H4 (cell line): ENCODE measurements at places on chromosomes 5 and 9. TPM values are rescaled to one million over a fixed set of nuclear protein-coding genes. Genes with fewer than 3 reads are reported as not detected.

DNA sequence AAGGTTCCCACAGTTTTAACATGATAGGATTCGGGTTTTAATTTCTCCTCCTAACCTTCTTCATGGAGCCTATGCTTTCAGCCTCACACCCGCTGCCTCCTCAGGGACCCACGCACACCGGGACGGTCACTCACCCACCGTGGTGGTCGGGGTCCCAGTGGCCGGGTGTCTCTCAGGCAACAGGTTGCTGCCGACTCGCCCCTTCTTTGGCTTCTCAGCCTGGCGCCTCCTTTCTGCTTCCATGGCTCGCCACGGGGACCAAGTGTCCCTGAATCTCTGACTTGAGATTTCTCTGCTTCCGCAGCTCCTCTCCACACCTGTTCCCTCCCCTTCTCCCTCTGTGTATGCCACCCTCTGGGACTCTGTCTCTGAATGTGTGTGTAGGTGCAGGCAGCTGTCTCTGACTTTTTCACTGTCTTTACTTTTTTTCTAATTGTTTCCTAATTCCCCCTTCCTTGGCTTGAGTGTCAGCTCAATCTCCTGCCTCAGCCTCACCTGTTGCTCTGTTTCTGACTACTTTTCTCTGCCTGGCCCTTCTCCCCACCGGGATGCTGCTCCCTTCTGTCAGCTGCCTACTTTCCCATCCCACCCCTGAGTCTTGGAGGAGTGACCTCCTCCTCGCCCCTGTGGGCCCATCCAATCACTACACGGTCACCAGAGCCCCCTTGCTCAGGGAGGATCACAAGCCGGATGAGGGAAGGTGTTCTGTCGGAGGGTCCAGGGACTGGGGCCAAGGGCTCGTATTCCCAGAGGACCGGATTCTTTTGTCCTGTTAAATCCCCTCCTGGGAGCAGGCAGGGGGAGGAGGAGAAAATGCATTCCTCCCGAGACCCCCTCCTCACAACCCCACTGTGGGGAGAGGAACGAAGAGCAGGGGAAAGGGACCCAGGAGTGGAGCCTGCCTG, at the start of gene PROP1:
Gene PROP1 (minus strand): TSS at position 552 of the 905 bp plus-strand sequence. CDS start 309 bp downstream, at position 243.
- no peak for DNase-seq

- DNase-seq, result no peak
Measured at GRCh38 chr5:16709691-16710433, 93.1 kb upstream of the RETREG1 start.

GRCh38 chr9:90307891-90308290, 334.7 kb downstream of the DIRAS2 start:
- DNase-seq, result no peak

- no peak for DNase-seq
Measured at GRCh38 chr5:137034764-137035479, 464.2 kb downstream of the SPOCK1 start.

DNA sequence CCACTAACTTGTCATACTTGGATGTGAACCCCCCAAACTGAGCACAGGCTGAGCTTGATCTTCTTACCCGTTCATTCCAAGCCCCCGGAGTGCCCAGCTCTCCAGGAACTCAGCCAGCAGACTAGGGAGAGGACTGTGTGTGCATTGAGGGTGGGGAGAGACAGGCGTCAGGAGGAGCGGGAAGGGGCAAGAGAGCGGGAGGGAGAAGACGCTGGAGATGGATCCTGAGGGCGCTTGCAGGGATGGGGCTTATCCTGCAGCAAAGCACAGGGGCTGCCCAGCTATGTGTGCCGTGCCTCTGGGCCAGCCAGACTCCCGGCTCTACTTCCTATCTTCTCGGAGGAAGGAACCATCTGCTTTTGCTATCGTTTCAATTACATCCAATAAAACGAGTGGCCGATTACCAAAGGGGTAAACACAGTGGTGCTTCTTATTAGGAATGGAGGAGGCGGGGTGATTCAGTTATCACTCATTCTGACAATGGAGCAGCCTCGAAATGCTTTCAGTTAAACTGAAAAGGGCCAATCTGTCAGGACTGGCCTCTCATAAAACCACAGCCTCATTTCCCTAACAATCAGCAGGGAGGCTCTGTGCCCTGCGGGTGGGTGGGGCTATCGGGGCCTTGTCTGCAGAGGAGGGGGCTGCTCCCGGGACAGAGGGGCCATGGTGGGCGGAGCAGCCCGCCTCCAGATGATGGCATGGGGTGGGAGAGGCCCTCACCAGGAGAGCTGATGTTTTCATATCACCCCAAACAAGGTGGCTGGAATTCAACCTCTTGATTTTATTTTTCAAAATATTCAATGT, 168.2 kb downstream of the DAB2IP start:
- no peak for DNase-seq

DNA sequence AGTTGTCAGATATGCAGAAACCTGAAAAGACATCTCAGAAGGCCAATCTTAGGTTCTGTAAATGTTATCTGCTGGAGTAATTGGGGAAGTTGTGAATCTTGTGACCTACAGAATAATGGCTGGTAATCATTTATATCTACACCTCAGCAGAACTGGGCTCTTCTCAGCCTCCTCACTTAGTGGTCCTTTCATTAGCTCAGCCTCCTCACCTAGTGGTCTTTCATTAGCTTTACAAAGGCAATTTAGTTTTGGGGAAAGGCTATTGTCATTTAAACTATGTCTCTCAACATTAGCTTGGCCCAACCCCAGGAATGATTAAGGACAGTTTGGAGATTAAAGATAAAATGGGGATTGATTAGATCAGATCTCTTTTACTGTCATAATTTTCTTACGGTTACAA, 284.2 kb upstream of the SGCD start:
- DNase-seq, result no peak

GRCh38 chr5:74581988-74582365, 58.6 kb downstream of the ENC1 start:
- DNase-seq, result no peak

DNA sequence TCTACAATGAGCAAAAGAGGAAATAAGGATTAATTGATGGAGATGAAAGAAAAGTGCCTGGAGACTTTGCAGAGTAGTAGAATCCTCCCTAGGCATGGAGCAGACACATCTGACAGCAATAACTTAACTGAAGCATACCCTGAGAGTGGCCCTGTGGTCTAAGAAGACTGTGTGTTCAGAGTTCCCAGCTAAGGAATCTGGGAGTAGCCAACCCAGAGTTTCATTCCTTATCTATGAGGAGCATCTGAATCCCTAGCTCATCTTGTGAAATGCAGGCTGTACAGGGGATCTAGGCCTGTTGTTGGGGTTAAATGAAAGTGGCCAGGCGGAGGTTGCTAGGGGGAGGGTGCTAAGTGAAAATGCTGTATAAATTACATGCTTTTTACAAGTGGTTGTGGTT, 233.1 kb upstream of the FBXL7 start:
- DNase-seq, result no peak

DNA sequence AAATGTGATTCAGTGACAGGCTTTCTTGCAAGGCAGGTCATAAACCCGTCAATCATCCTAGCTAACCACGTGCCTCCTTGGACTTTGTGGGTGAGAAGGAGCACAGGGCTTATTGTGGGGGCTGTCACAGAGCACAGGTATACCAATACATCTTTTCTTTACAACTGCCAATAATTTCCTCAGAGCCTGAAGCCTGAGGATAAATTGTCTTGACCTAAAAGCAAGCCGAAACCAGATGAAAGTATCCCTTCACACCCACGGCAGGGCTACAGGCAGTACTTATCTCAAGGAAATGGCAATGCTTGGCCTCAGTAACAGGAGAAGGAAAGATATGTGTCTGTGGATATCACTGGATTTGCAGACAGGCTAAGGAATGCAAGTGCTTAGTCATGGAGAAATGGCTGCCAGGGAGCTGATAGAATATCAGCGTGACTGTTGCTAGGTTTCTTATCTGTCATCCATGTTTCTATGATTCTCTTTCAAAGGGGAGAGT, 90.3 kb upstream of the ZNF366 start:
- DNase-seq, result peak; percentile 66

- no peak for DNase-seq
Measured at GRCh38 chr5:99398976-99399375, 470.2 kb upstream of the CHD1 start.

Gene SELENOP
- 64.2 and 68.9 TPM in 2 replicates for total RNA-seq

Gene ANKS6
- 11.6 and 12.6 TPM in 2 replicates for total RNA-seq

Gene NXNL2
- total RNA-seq, result not detected in 2 replicates

Gene SPINK13
- total RNA-seq, result not detected in 2 replicates

Gene MRPS2
- total RNA-seq, result 30.3 and 34.6 TPM in 2 replicates
